ENCODE measurements at places on chromosomes 11 and 22.
A peak's percentile ranks its signal among the peaks of the same experiment; 100 is the strongest.

DNA sequence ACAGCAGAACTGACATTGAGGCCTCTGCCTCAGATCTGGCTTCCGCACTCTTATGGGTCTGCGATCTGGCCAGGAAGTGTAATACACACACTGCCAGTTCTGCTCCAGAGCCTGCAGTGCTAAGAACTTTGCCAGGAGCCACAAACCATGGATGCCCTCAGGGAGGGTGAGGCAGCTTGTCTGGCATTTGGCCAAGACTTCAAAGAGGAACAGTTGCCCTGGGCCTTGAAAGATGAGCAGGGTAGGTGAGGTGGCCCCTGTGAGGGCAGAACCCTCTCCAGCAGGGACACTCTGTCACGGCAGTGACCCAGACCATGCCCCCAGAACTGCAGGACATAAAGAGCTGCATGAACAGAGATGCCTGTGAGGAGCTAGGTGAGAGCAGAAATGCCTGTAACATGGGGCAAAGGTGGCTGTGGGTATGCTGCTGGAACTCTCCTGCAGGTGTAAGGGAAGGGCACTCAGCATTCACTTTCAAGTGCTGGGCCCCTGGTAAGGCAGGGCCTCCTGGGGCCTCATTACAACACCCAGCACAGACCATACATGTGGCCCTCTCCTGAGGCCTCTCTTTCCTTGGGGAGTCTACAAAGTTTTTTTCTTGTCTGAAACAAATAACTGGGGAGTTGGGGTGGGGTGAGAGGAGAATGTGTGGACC is 47.3 kb downstream of the NEU3 start:
- no peak for DNase-seq

DNA sequence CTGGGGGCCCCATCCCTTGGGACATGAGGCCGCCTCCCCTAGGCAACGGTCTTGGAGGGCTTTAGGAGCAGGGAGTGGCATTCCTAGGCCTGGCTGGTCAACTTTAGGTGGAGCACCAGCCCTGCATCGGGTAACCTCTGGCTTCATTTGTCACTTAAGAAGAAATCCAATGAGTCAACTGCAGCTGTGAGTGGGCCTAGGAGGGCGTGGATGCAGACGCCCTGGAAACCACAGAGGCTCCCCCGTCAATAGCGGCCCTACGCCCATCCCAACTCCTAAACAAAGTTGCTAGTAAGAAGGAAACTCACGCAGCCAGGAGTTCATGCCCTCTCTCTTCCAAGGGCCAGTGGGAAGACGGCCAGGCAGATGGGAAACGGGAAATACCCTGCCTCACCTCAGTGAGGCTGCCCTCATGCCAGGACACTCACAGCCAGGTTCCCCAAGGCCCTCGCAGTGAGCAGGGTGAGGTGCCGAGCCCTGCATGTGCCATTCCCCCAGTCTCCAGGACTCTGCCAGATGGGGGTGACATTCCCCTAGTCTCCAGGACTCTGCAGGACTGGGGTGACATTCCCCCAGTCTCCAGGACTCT is 20.8 kb downstream of the BID start:
- no peak for DNase-seq

GRCh38 chr11:109514313-109515018 is 92.5 kb downstream of the C11orf87 start:
- no peak for DNase-seq

DNA sequence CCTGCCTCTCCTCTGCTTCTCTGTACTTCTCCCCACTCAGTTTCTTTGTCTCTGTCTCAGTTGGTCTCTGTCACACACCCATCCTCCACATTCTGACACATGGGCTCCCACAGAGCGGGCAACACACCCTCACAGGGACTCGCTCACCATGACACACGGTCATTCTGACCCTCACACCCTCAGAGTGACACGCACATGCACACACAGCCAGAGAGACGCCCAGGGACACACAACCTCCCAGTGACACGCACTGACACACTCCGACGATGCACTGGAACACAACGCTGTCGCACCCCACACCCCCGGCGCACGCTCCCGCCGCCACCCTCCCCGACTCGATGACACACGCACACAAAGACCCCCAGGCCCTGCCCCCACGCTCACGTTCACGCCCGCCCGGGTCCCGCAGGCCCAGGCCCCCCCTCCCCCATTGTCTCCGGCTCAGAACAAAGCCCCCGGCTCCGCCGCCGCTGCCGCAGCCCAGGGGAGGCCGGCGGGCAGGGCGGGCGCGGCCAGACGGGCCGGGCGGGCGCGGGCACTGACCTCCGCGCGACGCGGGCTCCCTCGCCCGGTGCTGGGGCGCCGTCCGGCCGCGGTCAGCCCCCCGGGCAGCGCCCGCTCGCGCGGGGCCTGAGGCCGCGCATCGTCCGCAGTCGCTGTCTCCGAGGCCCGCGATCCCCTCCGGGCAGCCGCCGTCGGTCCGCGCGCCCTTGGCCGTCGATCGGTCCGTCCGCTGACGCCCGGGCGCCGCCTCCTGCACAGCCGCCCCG is 404 bp downstream of the DCHS1 start:
- peak; percentile 41 for DNase-seq

- DNase-seq, result no peak
Observed at GRCh38 chr11:76206327-76207081, at the start of gene WNT11. Gene WNT11 (minus strand): TSS chr11:76206502. CDS start chr11:76206407, 95 bp downstream.

DNA sequence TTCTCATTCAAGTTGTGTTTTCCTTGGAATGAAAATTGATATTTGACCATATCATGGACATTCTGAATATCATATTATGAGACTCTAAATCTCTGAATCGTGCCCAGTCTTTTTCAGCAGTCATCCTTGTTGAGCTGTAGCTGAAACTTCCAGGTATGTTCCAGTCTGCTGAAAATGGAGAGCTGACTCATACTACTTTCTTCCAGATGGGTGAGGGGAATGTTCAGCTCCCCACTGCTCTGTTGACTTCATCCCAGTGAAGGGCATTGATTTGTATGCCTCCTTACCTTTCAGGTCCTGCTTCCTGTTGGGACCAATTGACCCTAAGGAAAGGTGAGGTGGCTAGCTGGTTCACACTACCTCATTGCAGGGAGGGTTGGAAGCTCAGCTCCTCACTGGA is 3.5 kb downstream of the OR5P2 start:
- no peak for DNase-seq

- DNase-seq, result no peak
Observed at GRCh38 chr11:83424376-83425136, 138.4 kb upstream of the CCDC90B start.

- no peak for DNase-seq
Observed at GRCh38 chr11:45348729-45349128, 62.6 kb upstream of the SYT13 start.

DNA sequence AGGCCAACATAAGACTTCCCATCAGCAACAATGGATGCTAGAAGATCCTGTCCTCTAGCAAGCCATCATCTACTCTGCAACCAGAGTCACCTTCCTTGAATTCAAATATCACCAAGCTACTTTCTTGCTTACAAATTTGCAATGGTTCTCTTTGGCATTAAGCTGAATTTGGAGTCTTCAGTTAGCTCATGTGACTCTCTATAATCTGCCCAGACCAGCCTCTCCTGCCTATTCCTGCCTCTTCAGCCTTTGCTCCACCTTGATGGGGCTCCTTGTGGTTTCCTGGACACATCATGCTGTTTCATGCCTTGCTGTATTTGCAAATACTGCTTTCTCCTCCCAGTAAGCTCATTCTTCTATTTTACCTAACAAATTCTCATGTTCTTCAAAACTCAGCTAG is 82.3 kb downstream of the RASSF10 start:
- no peak for DNase-seq

DNA sequence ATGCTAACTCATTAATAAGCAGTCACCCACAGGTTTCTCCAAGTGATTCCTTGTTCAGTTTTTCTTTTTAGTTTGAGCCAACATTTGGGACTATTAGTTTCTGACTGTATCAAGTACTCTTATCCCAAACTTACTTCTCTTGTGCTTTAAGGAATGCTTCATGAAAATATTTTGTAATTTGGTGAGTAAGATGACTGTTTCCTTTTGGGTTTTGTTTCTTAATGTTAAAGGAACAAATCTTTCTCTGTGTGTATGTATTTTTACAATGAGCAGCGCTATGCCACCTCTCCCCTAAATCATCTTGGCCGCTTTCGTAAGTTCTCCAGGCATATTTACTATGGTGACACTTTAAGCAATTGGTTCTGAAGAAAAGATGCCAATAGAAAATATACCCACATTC is 72.4 kb downstream of the LDLRAD3 start:
- no peak for DNase-seq

- DNase-seq, result no peak
Observed at GRCh38 chr11:94649254-94649653, 82.1 kb downstream of the PIWIL4 start.
